ENCODE measurements at places on chromosomes 6 and 20.
A peak's percentile ranks its signal among the peaks of the same experiment; 100 is the strongest.

DNA sequence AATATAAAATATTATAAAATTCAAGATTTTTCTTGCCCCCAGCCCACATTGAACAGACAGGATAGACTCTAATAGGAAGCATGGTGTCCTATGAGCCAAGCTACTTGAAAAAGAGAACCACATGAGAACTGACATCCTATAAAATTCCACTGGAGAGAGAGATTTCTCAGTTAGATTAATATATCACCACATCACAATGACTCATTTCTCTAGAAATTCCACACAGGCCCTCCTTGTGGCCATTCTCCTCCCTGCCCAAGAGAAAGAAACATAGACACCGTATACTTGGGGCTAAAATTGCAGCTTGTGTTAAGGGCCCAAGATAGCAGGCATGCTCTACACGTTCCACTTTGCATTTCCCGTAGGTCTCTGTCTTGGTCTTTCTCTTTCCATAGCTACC is 481.4 kb downstream of the PTPRT start:
- no peak for DNase-seq

GRCh38 chr20:43590392-43591303 is at the start of gene IFT52:
TSS of gene IFT52 (plus strand) at chr20:43590937. CDS start at chr20:43594699, 3,762 bp downstream.
- peak; percentile 92 for DNase-seq

DNA sequence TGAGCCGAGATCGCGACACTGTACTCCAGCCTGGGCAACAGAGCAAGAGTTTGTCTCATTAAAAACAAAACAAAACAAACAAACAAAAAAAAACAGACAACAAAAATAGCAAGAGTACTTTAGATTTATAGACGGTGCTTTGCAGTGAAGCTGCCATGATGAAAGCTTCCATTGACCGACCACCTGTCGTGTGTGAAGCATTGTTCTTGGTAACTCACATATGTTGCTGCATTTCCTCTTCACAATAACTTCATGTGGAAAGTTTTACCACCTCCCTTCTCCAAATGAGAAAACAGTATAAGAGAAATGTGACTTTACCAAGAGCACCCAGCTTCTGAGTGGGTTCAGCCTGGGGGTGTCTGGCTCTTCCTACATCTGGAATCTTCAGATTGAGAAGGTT is 56.4 kb upstream of the PTGIS start:
- DNase-seq: no peak

GRCh38 chr6:37920667-37921066 is 101.1 kb downstream of the ZFAND3 start:
- DNase-seq: no peak

- DNase-seq: no peak
These were observed 50.5 kb downstream of the SLC23A2 start for GRCh38 chr20:4950841-4951240.

DNA sequence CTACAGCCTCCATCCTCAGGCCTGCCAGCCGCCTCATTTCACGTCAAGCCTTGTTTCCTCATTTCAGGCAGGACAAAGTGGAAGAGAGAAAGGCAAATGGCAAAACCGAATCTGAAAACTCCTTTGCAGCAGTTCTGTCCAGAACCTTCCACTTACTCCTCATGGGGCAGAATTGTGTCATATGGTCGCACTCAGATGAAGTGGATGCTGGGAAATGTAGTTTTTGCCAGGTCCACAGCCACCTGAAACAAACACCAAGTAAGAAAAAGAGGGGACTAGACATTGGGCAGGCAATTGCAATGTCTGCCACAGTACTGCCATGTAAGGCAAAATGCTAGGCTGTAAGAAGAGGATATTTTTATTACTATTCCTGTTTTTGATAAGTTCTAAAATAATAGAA is 44.9 kb downstream of the ISM1 start:
- DNase-seq: no peak

DNA sequence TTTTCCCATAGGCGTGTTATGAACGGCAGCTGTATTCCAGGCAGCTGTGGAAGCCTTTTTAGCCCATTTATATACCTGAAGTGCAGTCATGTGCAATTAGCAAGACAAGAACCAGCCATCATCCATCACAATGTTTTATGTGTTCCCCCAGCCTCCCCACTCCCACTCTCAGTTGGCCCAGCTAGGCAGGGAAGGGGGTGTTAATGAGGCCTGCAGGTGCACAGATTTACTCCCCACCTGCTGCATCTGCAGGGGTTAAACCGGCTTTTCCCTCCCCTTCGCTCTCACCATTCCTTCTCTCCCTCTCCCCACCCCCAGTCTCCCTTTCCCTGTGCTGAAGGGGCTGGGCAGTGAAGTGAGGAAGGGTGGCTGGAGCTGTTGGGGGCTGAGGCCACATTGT is 149.8 kb upstream of the AKAP12 start:
- DNase-seq: no peak

DNA sequence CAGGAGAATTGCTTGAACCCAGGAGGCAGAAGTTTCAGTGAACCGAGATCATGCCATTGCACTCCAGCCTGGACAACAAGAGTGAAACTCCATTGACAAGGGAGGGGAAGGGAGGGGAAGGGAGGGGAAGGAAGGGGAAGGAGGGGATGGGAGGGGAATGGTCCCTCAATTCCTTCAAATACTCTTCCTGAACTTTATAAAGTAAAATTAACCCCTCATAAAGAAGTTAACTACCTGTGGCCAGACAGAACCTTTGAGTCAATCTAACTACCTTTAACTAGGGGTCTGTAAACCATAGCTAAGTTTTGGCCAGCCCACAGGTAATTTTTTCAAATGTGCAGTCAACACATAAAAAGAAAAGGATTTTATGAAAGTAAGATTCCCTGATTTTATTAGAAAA is 131.0 kb downstream of the ZMYND8 start:
- DNase-seq: no peak

DNA sequence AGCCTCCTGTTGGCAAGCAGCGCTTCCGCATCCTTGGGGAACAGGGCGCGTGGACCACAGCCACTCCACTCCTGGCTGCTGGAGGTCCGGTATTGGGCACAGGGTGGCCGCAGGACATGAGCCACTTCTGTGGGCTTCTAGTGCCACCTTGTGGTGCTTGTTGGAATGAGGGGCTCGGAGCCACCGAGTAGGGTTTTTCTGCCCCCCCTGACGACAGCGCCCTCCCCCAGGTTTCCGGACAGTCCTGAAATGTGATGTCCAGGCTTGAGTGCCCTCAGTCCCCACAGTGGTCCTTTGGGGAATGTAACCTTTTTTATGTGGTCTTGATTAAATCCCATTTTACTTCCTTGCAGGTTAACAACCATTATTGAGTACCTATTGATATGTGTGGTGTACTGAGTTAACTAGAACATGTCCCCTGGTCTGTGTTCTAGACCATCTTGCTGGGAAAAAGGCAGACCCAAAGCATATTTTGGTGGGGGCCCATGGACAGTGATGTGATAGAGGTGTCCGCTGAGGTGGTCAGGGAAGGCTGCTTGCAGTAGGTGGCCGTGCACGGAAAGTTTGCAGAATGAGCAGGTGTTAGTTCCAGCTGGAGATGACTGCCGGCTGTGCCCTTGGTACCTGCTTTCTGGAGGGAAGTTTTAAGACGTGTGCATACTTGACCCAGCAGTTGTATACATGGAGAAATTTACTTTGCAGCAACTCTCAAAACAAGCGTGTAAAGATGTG is 70.0 kb downstream of the PTPN1 start:
- DNase-seq: peak; percentile 88

- no peak for DNase-seq
These were observed 25.4 kb downstream of the DIDO1 start for GRCh38 chr20:62900692-62901584.

DNA sequence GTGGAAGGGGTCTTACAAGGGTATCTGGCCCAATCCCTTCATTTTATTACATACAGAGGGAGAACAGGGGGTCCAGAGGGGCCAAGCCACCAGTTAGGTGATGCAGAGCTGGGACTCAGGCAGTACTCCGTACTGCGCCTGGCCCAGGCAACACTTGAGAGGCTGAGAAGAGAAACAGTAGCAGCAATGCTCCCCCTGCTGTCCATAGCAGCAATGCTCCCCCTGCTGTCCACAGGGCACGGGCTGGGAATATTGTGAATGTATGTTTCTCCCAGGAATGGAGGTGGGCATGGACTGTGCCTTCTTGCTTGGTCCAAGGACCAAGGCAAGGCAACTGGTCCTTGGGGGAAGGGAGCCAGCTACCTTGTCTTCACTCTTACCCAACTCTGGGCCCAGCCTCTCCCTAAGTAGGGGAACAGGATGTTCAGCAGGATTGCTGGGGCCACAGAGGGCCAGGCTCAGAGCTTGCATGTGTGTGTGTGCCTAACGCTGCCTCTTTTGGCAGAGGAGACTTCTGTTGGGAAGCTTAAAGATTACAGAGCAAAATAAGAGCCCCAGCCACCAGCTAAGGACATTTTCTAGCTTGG is 14.8 kb upstream of the FAM83C start:
- DNase-seq: peak; percentile 80

- no peak for DNase-seq
These were observed 50.7 kb downstream of the LRFN2 start for GRCh38 chr6:40536442-40536841.

GRCh38 chr20:18580012-18580411 is 7.8 kb upstream of the DTD1 start:
- DNase-seq: no peak

DNA sequence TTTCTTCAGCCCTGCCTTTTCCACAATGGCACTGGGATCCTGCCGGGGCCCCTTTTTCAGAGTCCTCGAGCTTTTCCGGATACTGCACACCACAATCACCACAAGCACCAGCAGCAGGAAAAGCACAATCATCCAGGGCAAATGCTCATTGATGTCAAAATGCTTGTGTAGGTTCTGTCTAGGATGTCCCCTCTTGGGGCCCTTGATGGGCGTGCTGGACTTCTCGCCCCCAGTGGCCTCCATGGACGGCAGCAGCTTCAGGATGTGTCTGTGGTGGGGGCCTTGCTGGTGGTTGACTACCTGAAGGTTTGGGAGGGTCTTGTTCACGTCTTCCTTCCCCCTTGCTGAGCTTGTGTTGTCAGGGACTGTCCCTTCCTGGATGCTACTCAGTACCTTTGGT is 25.7 kb downstream of the TNFRSF21 start:
- DNase-seq: no peak

- no peak for DNase-seq
These were observed 566.6 kb upstream of the CITED2 start for GRCh38 chr6:139940741-139941729.

GRCh38 chr6:4647414-4648365 is 128.5 kb upstream of the CDYL start:
- peak; percentile 81 for DNase-seq

DNA sequence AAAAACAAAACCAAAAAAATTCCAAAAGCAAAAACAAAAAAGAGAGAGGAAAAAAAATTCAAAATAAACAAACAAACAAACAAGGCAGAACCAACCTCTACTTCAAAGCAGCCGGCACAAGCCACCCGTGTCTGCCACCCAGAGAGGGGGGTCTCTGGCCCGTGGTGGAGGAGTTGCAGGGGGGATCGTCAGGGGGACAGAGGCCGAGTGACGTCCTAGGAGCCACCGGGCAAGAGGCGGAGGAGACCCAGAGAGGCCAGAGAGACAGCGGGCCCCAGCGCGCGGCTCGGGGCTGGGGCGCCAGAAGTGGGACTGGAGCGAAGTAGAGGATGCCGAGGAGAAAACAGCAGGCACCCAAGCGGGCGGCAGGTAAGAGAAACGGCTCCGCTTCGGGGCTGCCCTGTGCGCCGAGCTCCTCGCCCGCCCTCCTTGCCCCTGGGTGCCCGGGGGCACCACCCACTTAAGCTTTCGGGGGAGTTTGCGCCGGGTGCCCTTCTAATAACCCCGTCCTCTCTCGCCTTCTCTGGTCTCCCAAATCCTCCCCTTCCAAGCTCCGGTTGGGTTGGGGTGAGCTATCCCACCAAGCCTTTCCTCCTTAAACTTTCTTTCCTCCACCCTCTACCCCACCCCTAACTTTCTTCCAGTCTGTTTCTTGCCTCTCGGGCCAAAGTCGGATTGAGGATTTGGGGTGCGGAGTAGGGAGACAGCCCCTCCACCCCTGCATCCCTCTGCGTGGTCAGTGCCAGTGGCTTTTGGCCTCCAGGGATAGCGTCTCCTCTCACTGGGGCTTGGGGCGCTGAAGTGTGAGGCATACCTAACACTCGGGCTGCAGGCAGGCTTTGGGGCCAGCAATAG is 1.0 kb downstream of the TSHZ2 start:
- DNase-seq: peak; percentile 21

DNA sequence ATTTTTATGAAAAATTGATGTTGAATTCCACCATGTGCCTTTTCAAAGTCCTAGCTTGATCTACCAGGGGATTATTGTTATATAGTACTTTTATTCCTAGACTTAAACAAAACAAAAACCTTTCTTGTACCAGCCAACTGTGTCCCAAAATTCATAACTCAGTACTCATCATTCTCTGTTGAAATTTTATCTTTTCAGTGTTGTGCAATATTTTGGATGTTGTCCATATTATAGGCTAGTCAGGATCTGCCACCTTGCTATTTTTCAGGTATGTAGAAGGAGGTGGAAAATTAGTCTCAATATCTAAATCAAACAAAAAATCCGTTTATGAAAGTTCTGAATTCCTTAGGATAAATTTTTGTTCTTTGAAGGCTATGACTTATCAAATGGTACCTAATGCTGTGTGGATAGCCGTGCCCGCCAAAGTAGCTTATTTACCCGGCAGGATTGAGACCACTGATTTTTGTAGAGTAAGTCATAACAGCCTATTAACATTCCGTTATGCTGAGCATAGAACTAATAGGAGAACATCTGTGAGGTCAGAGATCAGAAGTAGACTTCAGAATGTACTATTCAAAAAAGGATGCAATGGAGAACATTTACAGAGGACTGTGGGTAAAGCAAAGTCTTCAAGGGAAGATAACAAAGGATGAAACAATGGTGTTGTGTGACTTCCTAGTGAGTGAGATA is 304.7 kb downstream of the SOX4 start:
- DNase-seq: no peak

DNA sequence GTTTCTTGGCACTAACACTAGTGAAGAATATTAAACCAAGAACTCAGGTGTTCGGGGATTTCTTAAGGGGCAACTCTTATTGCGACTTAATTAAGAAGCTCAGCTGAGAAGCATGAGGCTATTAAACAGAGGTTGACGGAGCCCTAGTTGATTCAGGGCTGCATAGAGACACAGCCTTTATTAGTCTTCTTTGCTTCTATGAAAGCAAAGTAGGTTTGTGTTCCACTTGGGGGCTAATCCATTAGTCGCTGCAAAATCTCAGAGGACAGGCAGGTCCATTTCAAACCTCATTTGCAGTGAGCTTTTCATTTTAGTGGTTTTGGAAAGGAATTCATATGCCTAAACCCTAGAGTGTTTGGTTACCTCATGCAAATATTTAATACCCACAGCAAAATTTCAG is 506.6 kb upstream of the SULF2 start:
- DNase-seq: no peak

GRCh38 chr20:14062786-14063185 is 67.5 kb downstream of the MACROD2 start:
- DNase-seq: no peak

Data from psoas muscle (tissue), 8 donors.